NCI-H510A treated with DMSO at 0.1 percent for 48 hours (cell line): ENCODE measurements at places on chromosomes 6 and 20.

DNA sequence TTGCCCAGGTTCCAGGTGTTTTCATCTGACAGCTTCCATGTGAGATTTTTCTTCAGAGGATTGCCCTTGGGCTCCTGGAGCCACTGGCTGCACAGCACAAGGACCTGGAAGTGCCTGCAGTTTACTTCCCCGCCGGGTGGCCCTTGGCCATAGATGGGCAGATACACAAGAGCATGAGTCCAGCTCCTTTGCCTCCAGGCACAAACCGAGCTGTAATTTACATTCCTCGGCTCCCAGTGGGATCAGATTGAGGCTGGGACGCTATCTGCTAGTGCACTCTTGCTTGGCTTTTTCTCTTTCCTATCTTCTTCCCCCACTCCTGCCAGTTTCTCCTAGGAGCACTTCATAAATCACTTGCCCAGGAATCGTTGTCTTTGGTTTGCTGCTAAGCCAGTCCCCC lies 85.4 kb upstream of the RALY start:
- DNase-seq: no peak

GRCh38 chr6:135044639-135045038 lies 10.0 kb downstream of the HBS1L start:
- DNase-seq: no peak

DNA sequence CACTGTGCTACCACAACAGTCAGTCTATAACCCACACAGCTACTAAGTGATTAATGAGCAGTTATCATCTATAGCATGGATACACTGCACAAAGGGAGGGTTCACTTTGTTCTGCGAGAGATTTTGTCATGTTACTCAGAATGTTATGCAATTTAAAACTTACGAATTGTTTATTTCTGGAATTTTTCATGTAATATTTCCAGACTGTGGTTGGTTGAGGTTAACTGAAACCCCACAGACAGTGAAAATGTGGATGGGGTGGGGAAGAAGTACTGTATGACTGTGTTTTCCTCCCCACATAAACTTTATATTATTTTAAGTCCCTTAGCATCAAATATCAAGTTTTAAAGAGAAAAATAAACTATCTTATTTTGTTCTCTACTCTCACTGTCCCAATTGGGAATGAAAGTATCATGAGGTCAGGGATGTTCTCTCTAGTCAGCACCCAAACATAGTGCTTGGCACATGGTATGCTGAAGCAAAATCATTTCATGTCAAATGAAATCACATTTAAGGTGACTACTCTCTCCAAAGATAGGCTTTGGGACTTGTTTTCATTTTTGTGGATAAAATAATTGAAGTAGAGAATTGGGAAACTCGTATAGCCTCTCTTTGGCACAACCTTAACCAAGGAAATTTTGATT lies 25.4 kb downstream of the DOP1A start:
- no peak for DNase-seq

- DNase-seq: no peak
These were observed 18.3 kb upstream of the DSN1 start for GRCh38 chr20:36791862-36792261.

DNA sequence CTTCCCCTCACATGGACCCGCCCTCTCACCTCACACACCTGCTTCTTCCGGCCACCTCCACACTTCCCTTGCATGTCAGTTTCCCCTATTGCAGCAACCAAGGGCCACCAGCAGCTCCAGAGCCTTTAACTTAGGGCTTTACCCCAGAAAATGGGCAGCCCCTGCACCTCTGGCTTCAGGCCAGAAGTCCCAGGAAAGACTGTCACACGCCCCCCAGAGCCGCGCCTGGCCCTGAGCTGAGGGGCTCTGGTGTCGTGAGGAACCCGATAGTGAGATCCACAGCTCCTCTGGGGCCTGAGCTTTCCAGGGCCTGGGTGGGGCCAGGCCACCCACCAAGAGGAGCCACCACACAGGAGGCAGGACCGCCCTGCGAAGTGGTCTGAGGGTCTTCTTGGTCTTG lies 182.4 kb downstream of the DLL1 start:
- no peak for DNase-seq

- no peak for DNase-seq
These were observed 116.7 kb downstream of the UNC5CL start for GRCh38 chr6:40922281-40922680.

GRCh38 chr6:81590314-81590691 lies 162.2 kb downstream of the TENT5A start:
- no peak for DNase-seq

DNA sequence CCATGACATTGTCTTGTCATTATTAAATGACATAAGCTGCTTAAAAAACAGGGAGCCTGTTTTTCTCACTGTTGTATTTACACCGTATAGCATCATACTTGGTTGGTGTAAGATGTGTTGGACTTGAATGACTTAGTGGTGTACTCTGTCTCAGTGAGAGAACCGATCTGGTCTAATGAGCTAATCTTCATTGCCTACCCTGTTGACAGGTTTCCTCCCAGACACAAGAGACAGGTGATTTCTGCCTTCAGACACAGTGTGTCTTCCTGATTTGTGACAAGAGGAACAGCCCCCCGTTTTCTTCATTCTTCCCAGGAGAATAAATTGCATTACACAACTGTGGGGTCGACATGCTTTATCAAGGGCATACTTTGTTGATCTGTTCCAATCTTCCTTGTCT lies 137.2 kb upstream of the ID4 start:
- no peak for DNase-seq

- peak; percentile 95 for DNase-seq
These were observed 7.6 kb downstream of the TREM1 start for GRCh38 chr6:41278699-41279405.

DNA sequence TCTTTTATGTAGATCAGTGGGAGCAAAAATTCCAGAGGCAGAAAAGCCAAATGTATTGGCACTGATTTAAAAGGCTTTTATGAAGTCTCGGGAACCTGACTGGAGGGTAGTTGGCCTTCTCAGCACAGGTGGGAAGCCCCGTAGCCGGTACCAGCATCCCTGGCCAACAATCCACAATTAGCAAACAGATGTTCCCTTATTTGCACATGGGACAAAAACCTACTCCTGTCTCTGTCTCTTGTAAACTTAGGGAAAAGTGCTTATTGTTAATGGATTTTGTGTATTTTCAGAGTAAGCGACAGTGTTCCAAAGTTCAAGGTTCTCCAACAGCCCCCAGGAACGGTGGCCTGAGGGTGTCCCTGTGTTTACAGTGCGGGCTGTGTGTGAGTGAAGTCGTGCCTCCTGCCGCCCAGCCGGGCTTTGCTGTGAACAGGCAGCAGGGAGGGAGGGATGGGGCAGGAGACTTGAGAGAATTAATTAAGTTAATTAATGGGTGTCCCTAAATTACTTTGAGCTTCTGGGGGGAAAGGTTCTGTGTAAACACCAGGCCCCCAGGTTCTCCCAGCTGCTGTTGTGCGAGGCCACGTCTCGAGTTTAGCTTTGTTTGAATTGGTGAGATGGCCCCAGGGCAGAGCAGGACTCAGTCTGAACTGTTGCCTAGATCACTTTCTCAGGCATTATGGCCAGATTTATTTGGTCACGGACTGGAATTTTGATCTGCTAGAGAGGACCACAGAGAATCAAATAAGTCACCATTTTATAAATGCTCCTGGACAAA lies 3.9 kb downstream of the SYNJ2 start:
- no peak for DNase-seq

GRCh38 chr6:120355822-120356221 lies 978.5 kb downstream of the TBC1D32 start:
- no peak for DNase-seq

GRCh38 chr6:120894077-120894476 lies 440.2 kb downstream of the TBC1D32 start:
- DNase-seq: no peak

- peak; percentile 95 for DNase-seq
These were observed 70.9 kb downstream of the OPN5 start for GRCh38 chr6:47852727-47853126.

DNA sequence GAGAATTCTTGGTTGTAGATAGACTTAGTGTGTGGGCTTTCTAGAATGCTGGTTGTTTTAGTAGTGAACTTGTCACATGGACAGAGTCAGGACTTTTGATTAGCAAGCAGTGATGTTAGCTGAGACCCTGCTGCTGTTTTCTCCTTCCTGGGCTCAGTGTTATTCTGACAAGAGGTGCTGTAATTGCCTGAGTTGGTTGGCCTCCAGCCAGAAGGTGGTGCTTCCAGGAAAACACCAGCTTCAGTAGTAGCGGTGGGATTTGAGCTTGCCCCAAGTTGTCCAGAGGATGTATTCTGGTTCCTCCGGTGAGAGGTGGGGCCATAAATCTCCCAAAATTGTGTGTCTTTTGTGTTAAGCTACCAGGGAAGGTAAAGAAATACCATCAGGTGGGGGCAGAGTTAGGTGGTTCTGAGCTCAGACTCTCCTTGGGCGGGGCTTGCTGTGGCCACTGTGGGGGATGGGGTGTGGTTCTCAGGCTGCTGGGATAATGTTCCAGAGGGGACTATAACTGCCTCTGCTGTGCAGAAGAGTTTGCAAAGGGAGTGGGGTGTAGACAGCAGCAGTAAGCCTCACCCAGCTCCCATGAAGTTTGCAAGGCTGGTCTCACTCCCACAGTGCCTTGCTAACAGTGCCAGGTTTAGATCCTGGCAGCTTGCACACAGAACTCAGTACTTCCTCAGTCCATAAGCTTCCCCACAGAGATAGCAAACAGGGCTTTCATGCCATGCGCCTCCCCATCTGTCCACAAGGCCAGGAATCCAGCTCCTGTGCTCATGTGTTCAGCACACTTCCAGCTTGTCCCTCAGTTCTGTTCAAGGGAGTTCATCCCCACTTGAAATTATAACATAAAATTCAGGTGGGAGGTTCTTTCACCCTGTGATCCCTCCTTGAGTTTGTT lies 278.4 kb upstream of the PTCHD4 start:
- DNase-seq: peak; percentile 46

GRCh38 chr6:42378536-42378935 lies 73.2 kb downstream of the TRERF1 start:
- no peak for DNase-seq

DNA sequence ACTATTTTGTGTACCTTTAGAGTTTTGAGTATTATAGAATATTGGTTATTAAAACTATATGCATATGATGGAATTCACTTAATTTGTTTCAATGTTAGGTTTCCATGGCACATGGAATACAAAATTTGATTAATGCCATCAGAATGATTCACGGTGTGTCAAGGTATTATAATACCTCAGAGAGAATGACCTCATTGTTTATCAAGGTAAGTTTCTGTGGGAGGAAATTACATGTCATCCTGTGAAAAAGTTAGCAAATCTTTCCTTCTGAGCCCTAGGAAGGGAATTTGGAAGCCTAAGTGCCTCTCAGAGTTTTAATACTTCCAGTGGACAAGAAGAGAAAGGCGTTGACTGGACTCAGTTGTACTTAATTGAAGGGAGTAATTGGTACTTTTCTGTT lies 40.8 kb downstream of the DNAH8 start:
- DNase-seq: peak; percentile 3

DNA sequence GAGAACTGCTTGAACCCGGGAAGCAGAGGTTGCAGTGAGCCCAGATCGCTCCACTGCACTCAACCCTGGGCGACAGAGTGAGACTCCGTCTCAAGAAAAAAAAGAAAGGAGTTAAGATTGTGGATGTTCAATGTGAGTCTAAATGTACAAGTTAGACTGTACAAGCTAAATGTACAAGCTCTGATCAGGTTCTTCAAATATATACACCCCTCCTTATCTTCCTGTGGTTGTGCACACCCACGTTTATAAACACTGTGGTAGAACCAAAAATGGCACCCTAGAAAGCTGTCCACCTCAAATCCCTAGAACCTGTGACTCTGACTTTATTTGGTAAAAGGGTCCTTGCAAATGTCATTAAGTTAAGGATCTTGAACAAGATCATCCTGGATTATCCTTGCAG lies 11.2 kb upstream of the RANBP9 start:
- DNase-seq: no peak

DNA sequence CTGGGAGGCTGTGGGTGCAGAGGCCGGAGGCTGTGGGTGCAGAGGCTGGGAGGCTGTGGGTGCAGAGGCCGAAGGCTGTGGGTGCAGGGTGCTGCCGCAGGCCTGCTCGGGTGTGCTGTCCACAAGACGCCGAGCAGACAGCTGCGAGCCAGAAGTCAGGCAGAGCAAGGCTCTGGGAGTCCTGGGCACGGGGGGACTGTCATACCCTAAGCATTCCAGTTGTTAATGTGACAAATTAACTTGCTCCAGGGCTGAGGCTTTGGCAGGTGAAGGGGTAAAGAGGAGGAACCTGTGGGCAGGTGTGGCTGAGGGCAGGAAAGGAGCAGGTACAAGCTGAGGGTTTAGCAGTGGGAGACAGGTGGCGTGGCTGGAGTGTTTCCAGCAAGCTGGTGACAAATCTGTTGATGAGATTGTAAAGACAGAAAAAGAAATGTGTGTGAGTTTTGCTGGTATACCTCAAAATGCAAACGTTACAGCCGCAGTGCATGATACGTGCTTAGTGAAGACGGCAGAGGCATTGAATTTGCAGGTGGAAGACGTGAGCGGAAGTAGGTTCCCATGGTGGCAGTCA lies 14.2 kb upstream of the ADRM1 start:
- DNase-seq: no peak

DNA sequence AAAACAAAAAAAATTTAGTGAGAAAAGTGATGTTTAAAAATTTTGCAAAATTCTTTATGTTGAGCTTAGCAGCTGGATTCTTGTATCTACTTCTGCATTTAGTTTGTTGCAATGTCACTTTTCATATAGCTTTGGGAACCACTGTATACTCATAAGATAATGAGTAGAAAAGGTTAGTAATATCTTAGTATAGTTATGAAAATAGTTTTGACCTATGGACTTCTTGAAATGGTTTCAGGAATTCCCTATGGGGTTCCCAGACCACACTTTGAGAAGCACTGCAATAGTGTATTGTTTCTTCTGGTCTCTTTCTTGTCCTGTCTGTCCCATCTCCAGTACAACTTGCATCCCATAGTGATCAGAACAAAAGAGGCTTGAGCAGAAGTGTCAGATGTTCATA lies 29.4 kb downstream of the PPP1R16B start:
- no peak for DNase-seq

DNA sequence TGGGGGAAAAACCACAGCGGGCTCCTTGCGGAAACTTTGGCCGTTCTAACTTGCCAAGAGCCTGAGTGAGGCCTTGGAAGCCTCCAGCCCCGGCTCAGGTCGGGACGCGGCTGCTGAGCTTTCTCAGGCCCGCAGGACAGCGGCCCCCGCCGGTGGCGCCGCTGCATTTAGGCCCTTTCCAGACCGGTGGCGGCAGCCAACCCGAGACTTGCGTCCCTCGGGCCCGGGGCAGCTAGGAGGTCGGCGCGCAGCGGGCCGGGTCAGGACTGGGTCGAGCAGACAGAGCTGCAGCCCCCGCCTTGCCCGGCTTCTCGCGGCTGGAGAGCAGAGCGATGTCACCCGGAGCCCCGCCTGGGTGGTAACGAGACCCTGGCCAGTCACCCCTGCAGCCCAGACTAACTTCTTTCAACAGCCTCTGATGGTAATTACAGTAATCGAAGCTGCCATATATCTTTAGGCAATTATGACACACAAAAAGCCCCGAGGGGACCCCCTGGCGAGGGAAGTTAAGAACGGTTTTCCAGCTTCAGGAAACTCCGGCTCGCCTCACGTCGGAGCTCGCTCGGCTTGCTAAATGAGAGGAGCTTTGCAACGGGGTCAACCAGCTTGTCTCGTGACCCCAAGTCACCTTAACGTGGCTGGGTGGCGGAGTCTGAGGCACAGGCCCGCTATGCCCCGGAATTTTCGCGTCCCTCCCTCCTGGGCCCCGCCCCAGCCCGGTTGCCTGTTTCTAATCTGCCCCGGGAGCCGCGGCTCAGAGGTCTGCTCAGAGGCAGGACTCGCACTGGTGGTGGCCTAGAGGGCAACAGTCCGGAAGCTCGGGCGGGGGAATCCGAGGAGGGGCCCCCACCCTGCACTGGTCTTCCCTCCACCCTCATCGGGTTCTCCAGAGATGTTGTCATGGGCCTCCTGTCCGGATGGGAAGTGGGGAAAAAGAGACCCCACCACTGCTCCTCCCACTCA lies 3.0 kb downstream of the NR2E1 start:
- no peak for DNase-seq
